ENCODE measurements at places on chromosomes 16 and 17. TPM values are rescaled to one million over a fixed set of nuclear protein-coding genes. Genes with fewer than 3 reads are reported as not detected.

The TEKT5 gene
- 0.59 TPM for total RNA-seq

The TBC1D3E gene
- total RNA-seq = not detected

The CD68 gene
- total RNA-seq = 9.2 TPM

The KREMEN2 gene
- total RNA-seq = 18.8 TPM

The GDPD1 gene
- 2.7 TPM for total RNA-seq

The KRT12 gene
- total RNA-seq = 0.10 TPM

The TTC19 gene
- 39.5 TPM for total RNA-seq

The COG8 gene
- total RNA-seq = 20.0 TPM

The MYH8 gene
- 442 TPM for total RNA-seq

The TP53TG3 gene
- not detected for total RNA-seq

The CDRT15 gene
- not detected for total RNA-seq

The CCDC40 gene
- 3.3 TPM for total RNA-seq
